GM10248 (cell line): ENCODE measurements at places on chromosomes 11 and 22.

DNA sequence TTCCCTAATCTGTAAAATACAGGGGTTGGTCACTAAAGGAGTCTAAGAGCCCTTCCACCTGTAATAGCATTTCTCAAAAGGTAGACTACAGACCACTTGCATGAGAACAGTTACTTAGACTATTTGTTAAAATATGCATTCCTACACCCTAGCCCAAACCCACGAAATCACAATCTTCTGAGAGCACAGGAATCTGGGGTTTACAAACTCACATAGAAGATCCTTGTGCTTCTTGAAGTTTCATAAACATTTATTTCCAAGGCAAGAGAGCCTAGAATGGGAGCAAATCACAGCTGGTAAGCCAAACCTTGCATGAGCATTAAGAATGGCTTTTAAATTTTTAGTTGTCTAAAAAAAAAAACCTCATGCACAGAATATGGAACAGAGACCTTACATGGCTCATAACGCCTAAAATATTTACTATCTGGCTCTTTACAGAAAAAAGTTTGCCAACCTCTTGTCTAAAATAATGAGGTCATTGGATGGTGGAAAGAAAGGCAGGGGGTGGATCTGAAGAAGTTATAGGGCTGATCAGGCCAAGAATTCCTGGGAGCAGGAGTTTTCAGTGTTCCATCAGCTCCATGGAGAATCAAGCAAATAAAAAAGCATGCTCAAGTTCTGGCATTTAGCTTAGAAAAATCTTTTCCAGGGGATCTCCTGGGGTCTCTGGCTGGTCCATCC is 133.4 kb downstream of the CCDC34 start:
- DNase-seq = no peak

DNA sequence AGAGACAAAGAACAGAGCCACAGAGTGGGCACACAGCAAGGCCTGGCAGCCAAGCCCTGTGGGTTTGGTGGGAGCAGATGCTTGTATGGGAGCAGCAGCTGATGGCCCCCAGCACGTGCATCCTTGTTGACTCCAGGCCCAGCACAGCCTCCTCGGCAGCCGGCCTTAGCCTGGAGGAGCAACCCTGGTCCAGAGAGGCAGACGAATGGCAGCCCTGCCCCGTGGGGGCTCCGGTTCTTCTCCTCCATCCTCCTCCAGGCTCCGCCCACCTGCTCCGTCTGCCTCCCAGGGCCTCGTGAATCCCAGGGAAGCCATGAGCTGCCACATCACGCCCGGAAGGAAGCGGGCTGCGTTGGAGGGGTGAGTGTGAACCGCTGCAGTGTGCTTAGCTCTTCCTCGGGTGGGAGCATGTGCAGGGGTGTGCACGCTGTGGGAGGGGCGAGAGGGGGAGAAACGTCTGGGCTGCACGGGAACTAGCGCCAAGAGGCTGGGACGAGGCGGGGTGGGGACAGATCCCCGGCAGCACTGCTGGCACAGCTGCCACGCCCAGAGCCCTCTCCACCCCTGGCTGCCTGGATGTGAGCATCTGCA is 36.3 kb upstream of the JAM3 start:
- DNase-seq = no peak

- DNase-seq = no peak
Observed at GRCh38 chr11:71322861-71323582, 70.6 kb upstream of the SHANK2 start.

GRCh38 chr11:11408436-11409221 is 55.6 kb upstream of the CSNK2A3 start:
- no peak for DNase-seq

- no peak for DNase-seq
Observed at GRCh38 chr11:72581067-72581466, 93.2 kb downstream of the PDE2A start.

- no peak for DNase-seq
Observed at GRCh38 chr11:25924586-25924985, 407.3 kb upstream of the ANO3 start.

- no peak for DNase-seq
Observed at GRCh38 chr11:123450623-123451022, 20.6 kb downstream of the GRAMD1B start.

- DNase-seq = no peak
Observed at GRCh38 chr11:17748761-17749721, 14.5 kb downstream of the KCNC1 start.

- no peak for DNase-seq
Observed at GRCh38 chr11:10906521-10906920, 48.7 kb upstream of the ZBED5 start.

DNA sequence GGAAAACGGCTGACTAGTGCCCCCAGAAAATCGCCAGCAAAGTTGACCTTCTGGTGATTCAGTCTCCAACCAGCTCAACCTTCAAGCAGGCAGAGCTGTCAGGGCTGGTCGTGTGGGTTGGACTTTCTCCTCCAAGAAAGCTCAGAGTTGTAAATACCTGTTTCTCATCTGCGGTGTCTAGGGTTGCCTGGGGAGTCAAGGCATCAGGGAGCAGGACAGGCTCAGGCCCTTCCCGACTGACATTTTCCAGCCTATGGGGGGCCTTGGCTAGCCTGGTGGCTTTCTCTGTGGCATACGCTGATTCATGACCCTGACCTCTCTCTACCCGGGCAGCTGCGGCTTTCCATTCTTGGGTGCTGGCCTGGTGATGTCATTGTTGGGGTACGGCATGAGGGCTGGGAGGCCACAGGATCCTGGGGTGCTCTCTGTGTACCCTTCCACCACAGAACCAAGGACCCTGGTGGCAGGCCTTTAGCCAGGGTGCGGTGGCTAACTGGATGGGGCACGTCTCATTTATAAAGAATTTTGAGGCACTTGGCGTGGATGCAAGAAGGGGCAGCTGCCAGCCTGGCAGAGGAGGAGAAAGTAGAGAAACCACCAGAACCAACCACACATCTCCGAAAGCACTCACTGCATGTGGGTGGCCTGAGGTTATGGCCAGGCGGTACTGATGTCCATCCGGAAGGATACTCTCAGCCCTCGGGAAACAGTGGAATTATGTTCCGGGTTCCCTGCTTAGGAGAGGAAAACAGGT is 64.9 kb downstream of the BCR start:
- no peak for DNase-seq

GRCh38 chr11:47550288-47551047 is 2.5 kb downstream of the CELF1 start:
- no peak for DNase-seq

- no peak for DNase-seq
Observed at GRCh38 chr11:126589492-126589803, 234.0 kb downstream of the ST3GAL4 start.

- DNase-seq = no peak
Observed at GRCh38 chr11:35247428-35247827, 108.5 kb downstream of the CD44 start.

DNA sequence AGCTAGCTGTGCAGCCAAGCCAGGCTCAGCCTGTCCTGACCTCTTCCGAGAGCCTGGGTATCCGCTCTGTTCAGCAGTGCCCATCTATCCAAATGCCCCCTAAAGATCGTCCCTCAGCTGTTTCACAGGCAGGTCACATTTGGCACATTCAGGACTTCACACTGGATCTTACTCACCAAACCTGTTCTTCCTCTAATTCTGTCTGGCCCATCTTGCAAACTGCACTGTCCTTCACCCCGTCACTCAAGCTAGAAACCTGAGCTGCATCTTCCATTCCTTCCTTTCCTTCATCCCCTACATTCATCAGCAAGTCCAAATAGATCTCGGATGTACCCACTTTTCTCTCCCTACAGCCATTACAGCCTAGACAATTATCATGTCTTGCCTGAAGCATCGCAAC is 60.7 kb upstream of the CSNK2A3 start:
- DNase-seq = no peak

DNA sequence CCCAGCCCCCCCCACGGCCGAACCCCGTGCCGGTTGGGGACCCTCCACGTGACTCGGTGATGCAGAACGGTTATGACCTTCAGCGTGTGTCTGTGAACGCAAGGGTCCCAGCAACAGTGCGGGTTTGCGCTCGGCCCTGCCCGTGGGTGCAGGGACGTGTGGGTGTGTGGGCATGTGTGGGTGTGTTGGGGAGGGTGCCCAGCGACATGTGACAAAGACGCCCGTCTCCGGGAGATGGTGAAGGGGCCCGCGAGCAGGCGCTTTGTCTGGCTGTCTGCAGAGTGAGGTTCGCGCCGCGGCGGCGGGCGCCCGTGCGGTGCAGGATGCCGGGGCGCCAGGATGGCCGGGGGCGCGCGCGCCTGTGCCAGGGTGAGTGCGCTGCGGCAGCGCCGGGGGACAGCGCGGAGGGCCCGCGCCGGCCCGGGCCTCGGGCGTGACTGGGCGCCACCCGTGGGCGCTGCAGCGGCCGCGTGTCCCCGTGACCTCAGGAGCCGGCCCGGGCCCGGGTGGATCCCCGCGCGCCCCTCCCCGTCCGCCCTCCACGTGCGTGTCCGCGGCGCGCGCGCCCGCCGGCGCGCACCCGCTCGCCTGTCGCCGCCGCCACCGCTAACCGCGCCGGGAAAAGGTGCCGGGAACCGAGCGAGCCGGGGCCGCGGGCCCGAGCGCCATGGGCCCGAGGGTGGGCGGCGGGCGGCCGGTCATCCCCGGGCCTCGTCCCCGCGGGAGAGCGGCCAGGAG is at the start of gene LRFN4:
TSS of gene LRFN4 (plus strand) at position 569 of the 738 bp plus-strand sequence. CDS start 681 bp downstream, outside the sequence.
- DNase-seq = peak; percentile 65

DNA sequence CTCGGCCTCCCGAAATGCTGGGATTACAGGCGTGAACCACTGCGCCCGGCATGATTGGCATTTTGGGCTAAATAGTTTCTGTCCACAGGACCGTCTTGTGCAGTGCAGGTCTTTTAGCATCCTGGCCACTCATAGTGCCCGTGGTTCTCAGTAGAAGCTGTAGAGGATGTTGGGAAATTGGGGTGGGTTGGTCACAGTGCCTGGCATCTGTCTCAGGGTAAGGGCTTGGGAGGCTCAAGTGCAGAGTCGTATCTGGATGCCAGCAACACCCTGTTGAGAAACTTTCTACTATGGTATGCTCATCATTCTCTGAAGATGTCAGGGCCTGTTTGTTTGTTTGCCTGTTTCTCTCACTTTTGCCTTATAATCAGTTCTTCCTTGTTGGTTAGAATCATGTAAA is 21.9 kb downstream of the UBE2L3 start:
- no peak for DNase-seq

DNA sequence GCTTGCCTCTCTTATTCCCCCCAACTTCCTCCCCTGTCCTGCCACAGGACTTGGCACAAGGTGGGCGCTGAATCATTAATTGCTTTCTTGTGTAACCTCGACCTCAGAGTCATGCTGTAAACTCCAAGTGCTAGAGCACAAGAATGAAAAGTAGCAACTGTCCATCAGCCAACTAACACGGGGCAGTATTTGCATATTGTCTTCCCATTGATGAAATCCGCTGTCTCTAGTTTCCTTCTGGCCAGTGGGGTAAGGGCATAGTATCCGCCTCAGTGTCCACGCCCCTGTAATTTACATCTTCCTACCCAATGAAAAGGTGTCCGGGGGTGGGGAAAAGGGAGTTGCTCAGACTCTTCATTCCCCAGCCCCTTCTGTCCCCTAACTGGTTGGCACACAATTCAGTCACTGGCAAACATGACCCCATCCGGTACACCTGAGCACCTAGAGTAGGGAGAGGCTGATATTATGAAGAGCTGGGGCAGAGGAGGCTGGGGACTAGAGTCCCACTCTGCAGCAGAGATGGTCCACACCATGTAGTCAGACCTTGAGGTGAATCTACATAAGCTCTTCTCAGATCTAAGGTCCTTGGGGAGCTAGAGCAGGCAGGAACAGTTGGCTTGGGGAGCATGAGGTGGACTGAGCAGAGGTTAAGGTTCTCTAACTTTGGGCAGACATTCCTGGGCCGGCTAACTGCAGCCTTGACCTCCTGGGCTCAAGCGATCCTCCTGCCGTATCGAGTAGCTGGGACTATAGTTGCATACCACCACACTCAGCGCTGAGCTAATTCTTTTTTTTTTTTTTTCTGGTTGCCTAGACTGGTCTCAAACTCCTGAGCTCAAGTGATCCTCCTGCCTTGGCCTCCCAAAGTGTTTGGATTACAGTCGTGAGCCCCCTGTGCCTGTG is 6.8 kb upstream of the GGA1 start:
- no peak for DNase-seq

- no peak for DNase-seq
Observed at GRCh38 chr11:125457814-125458343, 38.2 kb downstream of the FEZ1 start.

DNA sequence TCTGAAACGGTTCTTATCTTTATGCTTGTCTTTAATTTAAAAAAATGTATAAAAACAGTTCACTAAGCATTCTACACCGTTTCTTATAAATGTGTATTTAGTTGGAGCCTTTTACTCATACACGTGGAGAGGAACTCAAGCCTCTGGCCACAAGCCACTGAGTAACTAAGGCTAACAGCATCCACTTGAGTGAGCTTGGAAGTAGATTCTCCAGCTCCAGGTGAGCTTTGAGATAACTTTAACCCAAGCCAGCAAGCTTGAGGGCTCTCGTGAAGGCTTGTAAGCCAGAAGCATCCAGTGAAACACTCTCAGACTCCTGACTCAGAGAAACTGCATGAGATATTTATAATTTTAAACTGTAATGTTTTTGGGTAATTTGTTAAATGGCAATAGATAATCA is 82.6 kb downstream of the ARHGAP20 start:
- DNase-seq = no peak

DNA sequence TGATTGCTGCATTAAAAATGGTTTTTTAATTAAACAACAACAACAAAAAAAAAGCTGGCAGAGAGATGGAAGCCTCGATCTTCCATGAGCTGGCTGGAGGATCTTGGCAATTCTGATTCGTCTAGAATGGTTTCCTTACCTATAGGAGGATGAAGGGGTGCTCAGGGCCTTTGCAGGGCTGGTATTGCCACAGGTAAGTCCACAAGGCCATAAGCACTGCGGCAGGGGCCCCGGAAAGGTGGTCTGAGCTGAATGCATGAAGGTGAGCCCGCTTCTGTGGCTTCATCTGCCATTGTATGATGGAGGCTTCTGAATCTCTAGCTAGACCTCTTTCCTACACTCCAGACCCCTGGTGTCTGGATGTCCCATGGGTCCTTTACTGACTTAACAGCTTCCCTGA is 101.5 kb downstream of the TSPAN18 start:
- no peak for DNase-seq

- DNase-seq = no peak
Observed at GRCh38 chr11:25766332-25767015, 565.5 kb upstream of the ANO3 start.

DNA sequence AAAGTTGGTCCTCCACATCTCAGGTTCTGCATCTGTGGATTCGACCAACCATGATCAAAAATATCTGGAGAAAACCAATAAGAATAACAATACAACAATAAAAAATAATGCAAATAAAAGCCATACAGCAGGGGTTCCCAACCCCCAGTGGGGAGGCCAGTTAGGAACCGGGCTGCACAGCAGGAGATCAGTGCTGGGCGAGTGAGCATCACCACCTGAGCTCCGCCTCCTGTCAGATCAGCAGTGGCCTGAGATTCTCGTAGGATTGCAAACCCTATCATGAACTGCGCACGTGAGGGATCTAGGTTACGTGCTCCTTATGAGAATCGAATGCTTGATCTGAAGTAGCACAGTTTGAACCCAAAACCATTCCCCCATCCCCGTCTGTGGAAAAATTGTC is 25.4 kb upstream of the MYO18B start:
- no peak for DNase-seq
